ENCODE measurements at places on chromosomes 6 and 20.

- DNase-seq, result no peak
Measured at GRCh38 chr6:165871571-165871970, 208.5 kb upstream of the PDE10A start.

DNA sequence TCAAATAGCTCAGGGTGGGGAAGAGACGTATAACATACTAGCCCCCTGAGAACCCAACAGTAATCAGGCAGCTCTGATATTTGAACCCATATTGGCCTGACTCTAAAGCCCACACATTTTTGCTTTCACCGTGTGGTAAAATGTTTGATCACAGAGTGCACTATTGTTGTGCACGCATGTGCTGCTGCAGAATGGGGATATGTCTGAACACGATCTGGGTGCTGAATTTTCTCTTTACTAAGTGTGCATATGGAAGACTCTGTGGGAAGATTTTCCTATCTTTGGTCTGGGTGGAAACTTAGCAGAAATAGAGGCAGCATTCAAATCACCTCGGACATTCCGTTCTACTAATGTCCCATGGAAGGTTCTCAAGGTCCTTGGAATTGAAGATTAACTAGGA is 800.1 kb downstream of the TFAP2A start:
- no peak for DNase-seq

- no peak for DNase-seq
Measured at GRCh38 chr6:105331927-105332326, 71.0 kb downstream of the PREP start.

DNA sequence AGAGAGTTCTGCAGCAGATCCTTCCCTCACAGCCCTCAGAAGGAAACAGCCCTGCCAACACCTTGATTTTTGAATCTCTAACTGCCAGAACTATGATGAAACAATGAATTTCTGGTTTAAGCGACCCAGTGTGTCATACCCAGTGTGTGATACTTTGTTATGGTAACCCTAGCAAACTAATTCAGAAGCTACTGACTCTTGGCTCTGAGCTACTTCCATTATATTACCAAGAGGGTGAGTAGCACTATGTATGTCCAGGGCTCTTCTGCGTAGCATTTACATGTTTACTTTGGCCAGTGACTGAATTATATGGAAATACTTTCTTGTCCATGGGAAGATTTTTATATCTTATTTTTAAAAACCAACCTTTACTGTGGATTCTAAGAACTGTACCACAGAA is 16.7 kb downstream of the ANKRD66 start:
- no peak for DNase-seq

GRCh38 chr20:35845561-35845960 is 73.7 kb downstream of the PHF20 start:
- no peak for DNase-seq

DNA sequence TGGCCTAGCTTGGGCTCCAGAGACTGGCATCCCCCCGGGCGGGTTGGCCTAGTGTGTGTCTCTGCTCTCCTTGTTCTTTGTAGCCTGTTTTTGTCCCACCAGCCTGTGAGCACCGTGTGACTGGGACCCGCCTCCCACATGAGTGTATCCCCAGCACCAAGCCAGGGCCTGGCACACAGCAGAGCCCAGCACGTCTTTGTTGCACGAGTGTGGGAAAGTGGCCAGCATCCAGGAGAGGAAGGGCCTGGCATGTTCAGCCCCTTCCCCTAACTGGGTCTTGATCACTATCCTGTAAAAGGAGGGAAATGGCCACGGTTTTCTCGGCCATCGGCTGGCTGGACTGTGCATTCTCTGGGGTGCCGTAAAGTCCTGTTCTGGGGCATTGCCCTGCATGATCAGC is 290.1 kb downstream of the BMP7 start:
- DNase-seq, result no peak

DNA sequence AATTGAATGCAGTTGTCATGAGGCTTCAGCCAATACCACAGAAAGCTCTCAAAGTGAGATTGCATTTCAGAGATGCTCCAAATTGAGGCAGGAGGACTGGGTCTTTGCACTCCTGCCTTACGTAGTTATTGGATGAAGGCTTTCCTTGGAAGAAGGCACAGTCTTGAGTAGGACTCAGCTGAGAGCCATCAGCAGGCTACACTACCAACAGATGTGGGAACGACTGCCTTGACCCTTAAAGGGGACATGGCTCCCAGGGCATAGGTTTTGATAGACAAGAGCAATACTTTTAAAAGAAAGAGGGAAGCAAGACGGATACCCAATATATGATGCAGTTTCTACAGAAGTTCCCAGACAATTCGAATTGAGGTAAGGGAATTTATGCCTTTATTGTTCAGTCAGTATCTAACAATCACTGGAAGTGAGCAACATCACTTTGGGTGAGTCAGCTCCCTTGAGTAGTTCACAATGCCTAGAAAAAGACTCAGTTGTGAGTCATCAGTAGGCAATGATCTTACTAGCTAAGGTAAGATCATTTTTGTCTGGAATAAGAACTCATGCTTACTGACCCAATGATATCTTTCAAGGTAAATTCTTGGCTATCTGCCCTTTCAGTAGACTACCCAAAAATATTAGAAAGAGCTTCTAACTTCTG is 390.8 kb downstream of the GJA1 start:
- no peak for DNase-seq

DNA sequence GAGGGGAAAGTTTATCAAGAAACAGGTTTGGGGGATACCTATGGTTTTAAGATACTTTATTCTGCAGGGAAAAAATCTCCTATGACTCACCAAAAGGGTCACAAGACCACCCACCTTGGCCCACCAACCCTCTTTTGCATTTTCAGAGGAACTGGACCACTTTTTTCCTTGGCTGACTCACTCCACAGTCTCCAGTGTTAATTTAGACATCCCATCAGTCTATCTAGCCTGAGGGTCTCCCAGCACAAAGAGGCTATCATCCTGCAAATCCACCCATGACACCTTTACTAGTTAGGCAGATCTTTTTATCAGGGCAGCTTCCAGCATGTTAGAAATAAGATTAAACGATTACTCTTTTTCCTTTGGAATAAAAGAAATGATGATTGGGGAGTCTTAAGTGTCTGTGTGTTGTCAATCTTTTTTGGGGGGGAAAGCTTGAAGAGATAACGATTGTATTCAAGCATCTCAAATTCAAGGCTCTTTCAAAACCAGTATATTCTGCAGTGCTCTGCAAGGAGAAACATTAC is 138.1 kb upstream of the RIN2 start:
- no peak for DNase-seq

DNA sequence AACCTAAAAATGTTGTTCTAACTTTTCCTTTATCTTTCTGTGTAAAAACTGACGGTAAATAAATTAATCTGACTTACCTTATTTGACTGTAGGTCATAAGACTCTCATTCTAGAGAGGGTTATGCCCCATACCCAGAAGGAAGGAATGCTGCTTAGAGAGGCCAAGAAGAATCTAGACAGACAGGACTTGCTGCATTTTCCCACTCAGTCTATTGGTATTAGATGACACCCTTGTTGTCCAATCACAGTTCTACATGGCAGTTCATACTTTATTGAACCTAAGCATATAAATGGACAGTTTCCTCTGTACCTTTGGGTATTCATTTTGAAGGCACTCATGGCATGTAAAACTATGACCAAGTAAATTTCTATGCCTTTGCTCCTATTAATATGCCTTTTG is 359.6 kb upstream of the ID4 start:
- DNase-seq, result no peak

DNA sequence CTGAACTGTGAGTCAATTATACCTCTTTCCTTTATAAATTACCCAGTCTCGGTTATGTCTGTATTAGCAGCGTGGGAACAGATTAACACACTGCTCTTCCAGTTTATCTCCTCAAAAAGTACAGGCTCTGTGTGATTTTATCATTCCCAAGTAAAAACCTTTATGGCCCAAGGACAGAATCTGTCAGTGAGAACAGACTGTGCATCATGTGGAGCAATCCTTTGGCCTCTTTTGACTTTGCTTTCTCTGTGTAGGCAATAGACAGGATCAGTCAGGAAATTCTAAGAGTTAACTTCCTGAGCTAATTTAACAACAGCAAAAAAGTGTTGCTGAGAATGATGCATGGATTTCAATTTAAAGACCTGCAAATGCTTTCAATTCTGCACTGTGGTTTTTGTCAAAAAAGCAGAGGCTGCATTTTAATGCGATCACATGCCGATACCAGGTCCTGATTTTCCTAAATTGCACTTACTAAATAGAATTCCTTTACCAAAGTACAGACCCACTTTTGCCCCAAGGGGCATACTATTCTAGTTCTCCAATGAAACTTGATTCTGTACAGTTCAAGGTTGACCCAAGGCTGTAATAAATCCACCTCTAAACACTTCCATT is 246.7 kb upstream of the MARCKS start:
- no peak for DNase-seq

DNA sequence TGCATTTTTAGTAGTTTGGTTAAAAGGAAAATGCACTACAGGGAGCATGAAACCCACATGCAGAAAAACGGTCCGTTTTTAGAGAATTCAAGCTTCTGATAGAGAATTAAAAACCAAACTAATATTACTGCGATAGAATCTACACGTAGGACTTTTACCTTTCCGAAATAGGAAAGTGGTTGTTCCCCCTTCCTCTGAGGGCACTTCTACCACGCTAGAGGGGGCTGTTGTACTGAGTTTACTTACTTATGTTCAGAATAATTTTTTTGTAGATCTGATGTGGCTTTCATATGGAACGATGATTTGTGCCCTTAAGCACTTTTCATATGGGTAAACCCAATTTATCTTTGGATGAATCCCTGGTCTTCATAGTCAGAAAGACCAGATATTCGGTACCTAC is 264.3 kb upstream of the PLN start:
- no peak for DNase-seq

GRCh38 chr6:163311830-163312229 is 102.7 kb upstream of the QKI start:
- DNase-seq, result no peak

DNA sequence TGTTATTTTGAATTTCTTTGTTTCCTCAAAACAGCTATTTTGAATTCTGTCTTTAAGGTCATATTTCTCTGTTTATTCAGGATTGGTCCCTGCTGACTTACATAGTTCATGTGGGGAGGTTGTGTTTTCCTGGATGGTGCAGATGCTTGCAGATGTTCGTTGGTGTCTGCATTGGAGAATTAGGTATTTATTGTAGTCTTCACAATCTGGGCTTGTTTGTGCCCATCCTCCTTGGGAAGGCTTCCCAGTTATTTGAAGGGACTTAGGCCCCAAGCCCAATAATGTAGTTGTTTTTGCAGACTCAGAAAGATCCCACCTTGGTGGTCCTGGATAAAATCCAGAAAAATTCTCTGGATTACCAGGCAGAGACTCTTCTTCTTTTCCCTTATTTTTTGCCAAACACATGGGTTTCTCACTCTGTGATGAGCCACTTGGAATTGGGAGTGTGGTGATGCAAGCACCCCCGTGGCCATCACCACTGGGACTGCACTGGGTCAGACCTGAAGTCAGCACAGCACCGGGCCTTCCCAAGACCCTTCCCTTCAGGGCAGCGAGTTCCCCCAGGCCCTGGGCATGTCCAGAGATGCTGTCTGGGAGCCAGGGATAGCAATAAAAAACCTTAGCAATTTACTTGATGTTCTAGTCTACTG is 81.6 kb upstream of the EZR start:
- DNase-seq, result no peak
